ENCODE measurements at places on chromosomes 4 and X.

GRCh38 chrX:15345976-15346375 lies 10.7 kb upstream of the PIGA start:
- DNase-seq = no peak

- DNase-seq = no peak
Observed at GRCh38 chr4:31126881-31127398, 406.8 kb downstream of the PCDH7 start.

DNA sequence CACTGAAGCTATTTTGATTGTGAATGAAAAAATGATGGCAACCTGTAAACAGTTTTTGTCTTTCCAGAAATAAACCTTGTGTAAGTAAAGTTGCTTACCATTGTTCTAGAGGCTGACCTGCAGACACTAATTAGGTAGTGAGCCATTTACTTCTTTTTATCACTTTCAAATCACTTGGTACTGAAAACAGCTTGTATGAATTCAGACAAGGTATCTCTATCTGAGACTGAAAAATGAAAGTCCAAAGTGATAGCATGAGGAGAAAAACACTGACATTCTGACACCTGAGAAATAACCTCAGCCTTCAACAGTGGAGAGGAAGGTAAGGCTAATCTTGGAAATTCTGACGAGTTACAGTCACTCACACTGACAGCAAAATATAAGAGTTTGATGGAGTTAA lies 238.8 kb downstream of the GPC3 start:
- no peak for DNase-seq

GRCh38 chrX:40582811-40583210 lies 2.0 kb downstream of the ATP6AP2 start:
- DNase-seq = no peak

- no peak for DNase-seq
Observed at GRCh38 chr4:47075919-47076318, 44.6 kb downstream of the GABRB1 start.

DNA sequence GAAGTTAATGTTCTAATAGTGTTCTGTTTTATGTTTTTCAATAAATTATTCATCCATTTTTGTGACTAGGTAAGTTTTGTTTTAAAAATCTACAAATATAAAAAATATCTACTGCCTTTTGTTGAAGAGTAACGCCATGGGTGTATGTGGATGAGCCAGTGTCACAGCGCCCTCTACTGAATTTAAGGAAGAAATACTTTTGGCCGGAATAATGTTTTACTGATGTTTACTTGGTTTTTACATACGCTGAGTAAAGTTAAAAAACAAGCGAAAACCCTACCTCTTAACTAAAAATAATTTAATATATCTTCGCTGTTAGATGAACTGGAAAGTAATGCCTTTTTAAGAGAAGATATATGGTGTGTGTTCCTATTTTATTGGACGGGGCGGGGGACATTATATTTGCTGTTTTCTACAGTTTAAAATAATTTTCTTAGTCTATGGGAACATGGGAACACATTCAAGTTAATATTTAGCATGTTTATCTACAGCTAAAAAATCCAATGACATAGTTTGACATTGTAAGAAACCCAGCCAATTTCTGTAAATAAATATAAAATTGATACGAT lies 86.1 kb downstream of the CPE start:
- peak; percentile 37 for DNase-seq

DNA sequence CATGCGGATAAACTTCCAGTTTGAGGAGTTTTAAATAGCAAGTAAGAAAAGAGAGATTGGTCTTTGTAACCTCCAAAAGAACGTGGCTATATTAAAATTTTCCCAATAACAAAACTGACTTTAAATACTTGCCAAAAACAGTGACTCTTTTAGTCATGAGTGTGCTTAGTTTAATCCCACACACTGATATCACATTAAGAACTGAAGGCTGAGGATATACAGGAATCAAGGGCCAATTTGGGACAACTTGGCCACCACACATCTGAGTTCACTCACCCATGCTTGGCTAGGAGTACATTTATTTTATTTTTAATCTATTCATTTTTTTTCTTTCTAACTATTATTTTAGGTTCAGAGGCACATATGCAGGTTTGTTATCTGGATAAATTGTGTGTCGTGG lies 110.2 kb downstream of the APBB2 start:
- no peak for DNase-seq

DNA sequence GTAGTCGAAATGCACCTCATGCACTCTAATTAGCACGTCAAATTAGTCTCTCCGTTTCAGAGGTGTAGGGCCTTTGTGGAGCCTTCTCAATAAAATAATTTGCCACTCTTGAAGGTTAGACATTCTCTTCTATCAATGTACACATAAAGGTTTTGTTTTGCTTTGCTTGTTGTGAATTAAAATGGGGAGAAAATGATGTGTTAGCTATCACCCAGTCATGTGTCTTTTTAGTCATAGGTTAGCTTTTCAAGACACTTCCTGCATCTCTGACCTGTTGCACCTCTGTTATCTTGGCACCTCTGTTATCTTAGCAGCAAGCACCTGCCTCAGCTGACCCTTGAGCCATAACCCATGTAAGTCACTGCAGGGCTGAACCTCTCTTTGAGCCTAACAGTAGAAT lies 936 bp downstream of the TMEM144 start:
- no peak for DNase-seq

DNA sequence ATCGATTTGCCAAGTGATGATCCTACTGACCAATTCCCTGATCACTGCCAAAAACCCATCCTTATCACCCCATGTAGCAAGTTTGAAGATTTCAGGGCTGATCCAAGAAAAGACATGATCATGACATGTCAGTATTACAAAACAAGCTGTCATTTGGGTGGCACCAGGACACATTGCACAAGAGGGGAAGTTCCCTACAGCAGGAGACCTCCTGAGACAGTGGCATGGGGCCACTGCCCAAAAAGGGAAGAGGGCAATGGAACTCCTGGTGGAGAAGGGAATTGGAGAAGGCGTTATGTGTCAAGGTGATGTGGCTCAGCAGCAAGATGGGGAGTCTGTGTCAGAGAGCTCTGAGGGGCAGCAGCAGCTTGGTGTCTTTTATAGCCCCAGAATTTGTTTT lies 43.4 kb downstream of the ZNF182 start:
- no peak for DNase-seq

DNA sequence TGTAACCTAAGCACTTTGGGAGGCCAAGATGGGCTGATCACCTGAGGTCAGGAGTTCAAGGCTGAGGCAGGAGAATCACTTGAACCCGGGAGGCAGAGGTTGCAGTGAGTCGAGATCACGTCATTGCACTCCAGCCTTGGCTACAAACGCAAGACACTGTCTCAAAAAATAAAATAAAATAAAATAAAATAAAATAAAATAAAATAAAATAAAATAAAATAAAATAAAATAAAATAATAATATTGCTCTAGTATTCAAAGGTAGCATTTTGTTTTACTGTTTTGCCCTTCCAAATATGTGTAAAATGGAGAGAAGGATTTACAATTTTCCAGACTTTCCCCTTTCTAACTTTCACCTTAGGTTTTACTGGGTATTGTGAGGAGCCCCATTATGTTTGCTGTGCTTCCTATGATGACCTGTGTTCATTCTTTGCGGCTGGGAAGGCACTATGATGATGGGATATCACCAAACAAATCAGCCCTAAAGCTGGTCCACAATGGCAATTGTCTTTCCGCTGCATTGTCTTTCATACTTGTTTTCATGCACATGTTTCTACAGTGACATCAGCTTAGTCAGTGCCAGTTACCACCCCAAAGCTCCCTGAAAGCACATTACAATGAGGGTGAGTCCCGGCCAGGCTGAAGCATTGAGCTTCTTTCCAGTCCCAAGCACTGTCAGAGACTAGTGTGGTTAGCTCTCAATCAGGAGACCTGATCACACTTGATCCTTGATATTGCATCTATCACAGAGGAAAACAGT lies 50.8 kb downstream of the DTHD1 start:
- no peak for DNase-seq

GRCh38 chr4:75886104-75886503 lies 16.1 kb downstream of the PPEF2 start:
- DNase-seq = no peak

All from CD4-positive, alpha-beta memory T cell (primary cell).